Left cardiac atrium (tissue), 4 donors: ENCODE measurements at places on chromosomes 1 and 21.

GRCh38 chr1:66778266-66778665 is 22.8 kb downstream of the INSL5 start:
- no peak for DNase-seq

- DNase-seq: peak; percentile 44
Measured at GRCh38 chr1:152110860-152111514, 4.3 kb downstream of the TCHH start.

GRCh38 chr1:25770541-25771220 is 29.3 kb upstream of the SELENON start:
- no peak for DNase-seq

- no peak for DNase-seq
Measured at GRCh38 chr1:65939636-65940035, 146.9 kb downstream of the PDE4B start.

GRCh38 chr1:116414364-116414763 is 41.3 kb downstream of the ATP1A1 start:
- no peak for DNase-seq

GRCh38 chr1:119862276-119862675 is 34.0 kb downstream of the ADAM30 start:
- no peak for DNase-seq

GRCh38 chr1:231666937-231667608 is 40.5 kb downstream of the DISC1 start:
- no peak for DNase-seq

DNA sequence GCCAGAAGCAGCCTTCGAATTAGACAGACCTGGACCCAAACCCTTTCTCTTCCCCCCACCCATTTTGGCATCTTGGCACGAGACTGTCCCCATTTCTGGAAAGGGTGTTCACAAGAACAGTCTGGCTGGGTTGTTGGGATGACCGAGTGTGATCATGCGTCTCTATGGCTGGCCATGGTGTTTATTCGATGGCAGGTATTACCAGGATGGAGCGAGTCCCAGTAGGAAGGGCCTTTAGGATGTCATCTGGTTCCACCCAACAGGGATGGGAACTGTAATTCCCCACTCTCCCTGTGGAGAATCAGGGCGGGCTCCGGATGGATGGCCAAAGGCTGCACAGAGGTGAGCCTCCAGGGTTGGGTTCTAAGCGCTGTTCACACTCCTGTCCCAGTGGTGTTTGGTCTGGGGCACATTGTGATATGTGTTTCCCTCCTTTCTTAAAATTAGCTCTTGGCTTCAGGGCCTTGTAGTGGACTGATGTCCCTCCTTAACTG is 33.4 kb upstream of the ATP5PO start:
- DNase-seq: no peak

- DNase-seq: no peak
Measured at GRCh38 chr21:24617819-24618218, 989.5 kb downstream of the MRPL39 start.

- no peak for DNase-seq
Measured at GRCh38 chr1:26700711-26701110, 4.9 kb downstream of the ARID1A start.

GRCh38 chr1:159845751-159846629 is 16.5 kb downstream of the VSIG8 start:
- DNase-seq: no peak

DNA sequence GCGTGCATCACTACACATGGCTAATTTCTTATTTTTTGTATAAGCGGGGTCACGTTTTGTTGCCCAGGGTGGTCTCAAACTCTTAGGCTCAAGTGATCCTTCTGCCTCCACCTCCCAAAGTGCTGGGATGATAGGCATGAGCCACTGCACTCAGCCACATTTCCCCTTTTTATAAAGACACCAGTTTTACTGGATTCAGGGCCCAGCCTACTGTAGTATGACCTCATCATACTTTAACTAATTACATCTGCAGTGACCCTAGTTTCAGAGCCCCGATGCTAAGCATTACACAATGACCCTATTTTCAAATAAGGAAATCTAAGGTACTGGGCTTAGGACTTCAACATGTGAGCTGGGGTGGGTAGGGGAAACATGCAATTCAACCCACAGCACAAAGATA is 31.8 kb upstream of the ENAH start:
- DNase-seq: no peak

- DNase-seq: peak; percentile 82
Measured at GRCh38 chr1:35369922-35370671, 101.6 kb downstream of the ZMYM4 start.

DNA sequence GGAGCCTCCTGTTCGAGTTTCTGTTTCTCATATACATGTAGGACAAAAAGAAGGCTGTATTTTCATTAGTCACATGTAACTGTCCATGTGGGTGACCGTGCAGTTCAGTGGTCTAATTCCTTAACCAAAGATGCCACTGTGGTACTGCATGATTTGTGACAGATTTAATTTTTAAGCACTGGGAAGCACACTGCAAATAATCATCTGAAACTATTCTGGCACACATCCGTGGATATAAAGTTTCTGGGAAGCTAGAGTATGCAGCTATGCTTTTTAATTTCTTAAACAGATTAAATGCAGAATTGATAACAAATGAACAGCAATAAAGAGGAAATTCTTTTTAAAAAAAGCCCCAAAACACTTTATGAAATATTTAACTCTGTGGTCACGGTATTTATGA is 254.8 kb downstream of the LMO4 start:
- no peak for DNase-seq

GRCh38 chr1:46812065-46812963 is 13.5 kb downstream of the CYP4B1 start:
- no peak for DNase-seq
